ENCODE measurements at places on chromosomes 6 and 20.

GRCh38 chr20:10109641-10110040 lies 74.9 kb downstream of the ANKEF1 start:
- no peak for DNase-seq

GRCh38 chr6:118546164-118546879 lies 1.8 kb upstream of the PLN start:
- no peak for DNase-seq

DNA sequence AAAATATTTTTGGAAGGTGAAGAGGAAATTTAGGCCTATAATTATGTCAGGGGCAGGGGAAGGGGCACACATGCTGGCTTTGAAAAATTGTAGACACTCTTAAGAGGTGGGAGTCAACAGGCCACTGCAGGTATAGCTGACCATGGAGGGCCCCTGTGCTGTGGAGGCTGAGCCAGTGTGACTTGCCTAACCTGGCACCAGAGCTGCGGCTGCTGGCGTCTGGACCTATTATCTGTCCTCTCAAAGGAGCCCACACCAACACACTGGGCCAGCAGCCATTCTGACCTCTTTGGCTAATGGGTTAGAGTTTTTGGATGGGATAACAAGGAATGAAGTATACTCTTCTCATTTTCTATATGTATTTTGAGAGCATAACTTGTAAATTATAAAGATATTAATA lies 4.5 kb downstream of the GID8 start:
- no peak for DNase-seq

DNA sequence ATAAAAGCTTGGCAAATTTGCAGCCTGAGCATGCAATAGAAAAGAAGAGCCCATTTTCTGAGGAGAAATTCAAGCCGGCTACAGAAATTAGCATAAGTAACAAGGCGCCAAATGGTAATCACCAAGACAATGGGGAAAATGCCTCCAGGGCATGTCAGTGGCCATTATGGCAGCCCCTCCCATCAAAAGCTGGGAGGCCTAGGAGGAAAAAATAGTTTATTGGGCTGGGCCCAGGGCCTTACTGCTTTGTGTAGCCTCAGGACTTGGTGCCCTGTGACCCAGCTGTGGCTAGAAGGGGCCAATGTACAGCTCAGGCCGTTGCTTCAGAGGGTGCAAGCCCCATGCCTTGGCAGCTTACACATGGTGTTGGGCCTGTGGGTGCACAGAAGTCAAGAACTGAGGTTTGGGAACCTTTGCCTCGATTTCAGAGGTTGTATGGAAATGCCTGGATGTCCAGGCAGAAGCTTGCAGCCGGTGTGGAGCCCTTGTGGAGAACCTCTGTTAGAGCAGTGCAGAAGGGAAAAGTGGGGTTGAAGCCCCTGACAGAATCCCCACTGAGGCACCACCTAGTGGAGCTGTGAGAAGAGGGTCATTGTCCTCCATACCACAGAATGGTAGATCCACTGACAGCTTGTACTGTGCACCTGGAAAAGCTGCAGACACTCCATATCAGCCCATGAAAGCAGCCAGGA lies 328.5 kb upstream of the MAP3K7 start:
- no peak for DNase-seq

GRCh38 chr6:140623498-140623897 lies 1249.0 kb upstream of the CITED2 start:
- no peak for DNase-seq

- no peak for DNase-seq
Observed at GRCh38 chr20:23782366-23782983, 31.7 kb upstream of the CST1 start.

- no peak for DNase-seq
Observed at GRCh38 chr6:72418495-72418894, 203.4 kb upstream of the KCNQ5 start.

DNA sequence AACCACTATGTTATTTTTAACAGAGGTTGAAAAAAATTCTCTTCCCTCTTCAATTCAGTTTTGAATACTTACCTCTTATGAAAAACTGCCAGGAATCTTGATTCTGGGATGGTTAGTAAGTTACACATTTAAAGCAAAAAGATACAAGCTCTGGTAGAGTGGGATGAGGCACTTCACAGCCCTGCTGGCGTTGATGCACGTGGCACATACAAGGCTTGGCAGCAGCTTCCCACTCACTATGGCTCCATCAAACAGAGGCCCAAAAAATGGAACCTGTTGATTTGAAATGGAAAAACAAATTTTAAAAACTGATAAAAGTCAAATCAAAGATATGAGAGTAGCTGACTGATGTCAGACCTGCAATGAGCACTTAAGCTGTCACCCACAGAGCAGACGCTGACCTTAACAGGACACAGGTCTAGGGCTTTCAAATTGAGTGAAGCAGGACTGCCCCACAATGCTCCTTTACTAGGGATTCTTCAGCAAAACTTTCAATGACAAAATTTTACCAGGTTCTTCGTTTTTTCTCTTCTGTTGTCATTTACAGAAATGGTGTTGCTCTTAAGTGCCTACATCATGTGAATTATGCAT lies 104.9 kb downstream of the INSM1 start:
- DNase-seq = no peak

DNA sequence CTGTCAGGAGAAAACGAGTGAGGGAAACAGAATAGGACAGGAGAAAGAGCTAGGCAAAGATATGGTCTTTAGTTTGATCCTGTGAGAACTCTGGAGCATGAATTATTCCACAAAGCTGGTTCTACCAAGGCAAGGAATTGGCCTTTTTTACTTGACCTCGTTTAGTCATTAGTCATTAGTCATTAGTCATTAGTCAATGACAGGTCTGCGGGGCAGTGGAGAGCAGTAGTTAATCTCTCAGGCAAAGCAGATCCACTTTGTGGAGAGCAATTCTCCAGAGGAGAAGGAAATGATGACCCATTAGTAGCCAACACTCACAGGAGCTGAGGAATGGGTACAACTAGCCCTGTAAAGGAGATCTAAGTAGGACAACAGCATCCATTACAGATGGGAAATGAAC lies 22.0 kb upstream of the ABCC10 start:
- no peak for DNase-seq

- DNase-seq = no peak
Observed at GRCh38 chr6:111925296-111925695, 52.0 kb upstream of the FYN start.

DNA sequence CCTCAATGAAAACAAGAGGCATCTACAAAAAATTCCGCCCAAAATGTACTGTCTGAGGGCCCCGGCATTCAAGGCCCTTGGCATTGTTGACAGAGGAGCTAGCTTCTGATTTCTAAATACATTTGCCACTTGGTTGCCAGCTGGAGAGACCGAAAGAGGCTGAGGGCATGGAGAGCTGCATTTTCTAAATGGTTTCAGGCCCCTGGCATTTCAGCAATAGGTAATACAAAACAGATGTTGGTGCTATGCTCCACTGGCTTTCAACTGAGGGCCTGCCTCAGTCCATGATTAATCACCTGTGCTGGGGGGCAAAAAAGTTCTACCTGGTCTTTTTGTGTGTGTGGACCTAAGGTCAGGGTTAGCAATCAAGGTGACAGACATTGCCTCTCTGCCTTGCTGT lies 79.5 kb upstream of the ISM1 start:
- peak; percentile 67 for DNase-seq

DNA sequence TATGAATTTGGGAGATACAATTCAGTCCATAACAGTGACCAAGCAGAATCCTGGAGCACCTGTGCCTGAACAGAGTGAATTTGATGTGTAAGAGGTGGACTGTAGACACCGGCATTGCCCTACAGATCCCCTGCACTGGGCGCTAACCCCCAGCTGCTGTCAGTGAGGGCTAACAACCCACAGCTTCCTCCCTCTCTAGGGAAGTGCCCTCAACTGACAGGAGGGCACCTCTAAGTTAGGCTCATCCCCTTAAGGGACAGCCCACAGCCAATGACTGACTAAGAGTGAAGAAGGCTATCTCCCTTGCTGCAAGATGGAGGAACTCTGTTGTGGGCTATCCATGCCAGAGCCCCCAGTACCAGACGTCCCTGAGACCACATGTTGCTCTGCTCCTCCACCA lies 15.3 kb upstream of the BPIFB1 start:
- no peak for DNase-seq

GRCh38 chr6:43103253-43103876 lies 27.3 kb downstream of the PTK7 start:
- no peak for DNase-seq

- DNase-seq = no peak
Observed at GRCh38 chr20:48612335-48612734, 215.5 kb downstream of the PREX1 start.

DNA sequence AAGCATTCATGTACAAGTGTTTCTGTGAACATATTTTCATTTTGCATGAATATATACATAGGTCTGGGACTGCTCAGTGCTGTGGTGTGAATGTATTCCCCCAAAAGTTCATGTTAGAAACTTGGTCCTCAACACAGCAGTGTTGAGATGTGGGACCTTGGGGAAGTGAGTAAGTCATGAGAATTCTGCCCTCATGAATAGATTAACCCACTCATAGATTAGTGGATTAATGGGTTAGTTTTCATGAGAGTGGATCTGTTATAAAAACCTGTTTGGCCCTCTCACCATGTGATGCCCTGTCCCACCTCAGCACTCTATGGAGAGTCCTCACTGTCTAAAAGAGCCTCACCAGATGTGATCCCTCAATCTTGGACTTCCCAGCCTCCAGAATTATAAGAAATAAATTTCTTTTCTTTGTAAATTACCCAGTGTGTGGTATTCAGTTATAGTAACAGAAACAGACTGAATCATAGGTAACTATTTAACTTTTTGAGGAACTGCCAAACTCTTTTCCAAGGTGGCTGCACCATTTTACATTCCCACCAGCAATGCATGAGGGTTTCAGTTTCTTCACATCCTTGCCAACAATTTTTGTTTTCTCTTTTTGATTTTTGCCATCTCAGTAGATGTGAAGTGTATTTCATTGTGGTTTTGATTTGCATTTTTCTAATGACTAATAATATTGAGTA lies 45.3 kb downstream of the QRSL1 start:
- DNase-seq = no peak

DNA sequence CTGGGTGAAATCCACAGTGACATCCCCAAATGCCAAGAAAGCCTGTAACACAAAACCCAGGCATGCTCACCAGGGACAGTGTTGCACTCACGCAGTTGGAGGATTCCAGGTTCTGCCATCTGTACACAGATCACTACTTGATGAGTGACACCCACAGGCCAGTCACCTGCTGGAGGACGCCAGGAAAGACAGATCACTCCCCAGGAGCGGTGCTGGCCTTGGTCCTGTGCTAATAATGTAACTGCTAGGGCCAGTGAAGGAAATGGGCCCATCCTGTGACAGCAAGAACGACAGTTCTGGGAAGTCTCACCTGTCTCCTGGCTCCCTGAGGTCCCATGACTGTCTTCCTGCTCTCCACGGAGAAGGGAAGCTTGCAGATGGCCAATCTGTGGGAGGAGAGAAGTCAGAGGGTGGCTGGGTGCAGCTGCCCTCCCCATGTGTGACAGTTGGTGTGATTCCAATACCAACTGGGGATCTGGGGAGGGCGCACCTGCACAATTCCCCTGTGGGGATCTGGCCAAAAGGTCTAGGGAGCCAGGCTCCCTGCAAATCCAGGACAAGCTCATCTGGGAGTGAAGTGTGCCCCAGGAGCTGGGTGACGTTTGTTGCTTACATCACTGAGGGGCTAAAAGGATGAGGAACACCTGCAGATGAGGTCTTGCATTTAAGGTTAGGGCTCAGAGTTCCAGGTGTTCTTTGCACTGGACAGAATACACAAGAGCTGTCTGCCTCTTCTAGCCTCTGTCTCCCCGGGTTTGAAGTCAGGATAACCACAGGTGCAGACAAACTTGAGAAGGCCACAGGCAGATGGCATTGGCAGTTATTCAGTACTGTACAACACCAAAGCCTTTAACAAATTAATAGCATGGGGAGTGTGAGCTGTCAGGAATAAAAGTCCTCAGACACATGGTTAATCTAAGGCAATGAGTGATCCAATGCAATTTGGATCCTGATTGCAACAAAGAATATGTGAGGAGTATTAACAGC lies 10.3 kb downstream of the ZNF337 start:
- DNase-seq = no peak

GRCh38 chr6:153090241-153090930 lies 40.7 kb downstream of the RGS17 start:
- DNase-seq = no peak

GRCh38 chr6:137808191-137808590 lies 58.9 kb upstream of the TNFAIP3 start:
- no peak for DNase-seq

GRCh38 chr6:162688751-162689345 lies 38.7 kb downstream of the PRKN start:
- no peak for DNase-seq
